ENCODE measurements at places on chromosomes 4 and X. TPM values are rescaled to one million over a fixed set of nuclear protein-coding genes. Genes with fewer than 3 reads are reported as not detected.
A peak's percentile ranks its signal among the peaks of the same experiment; 100 is the strongest.

The NEUROG2 gene
- not detected for total RNA-seq

The MAGEB2 gene
- not detected for total RNA-seq

The WDFY3 gene
- 104 TPM for total RNA-seq

The TIGD4 gene
- 0.65 TPM for total RNA-seq

The CSAG3 gene
- total RNA-seq = not detected

The TEX13B gene
- not detected for total RNA-seq

GRCh38 chr4:174753021-174753420 is 76.0 kb downstream of the GLRA3 start:
- H3K27me3 ChIP-seq = no peaks in the 10 kb centered on the region
- H3K4me3 ChIP-seq = no peak overlapping the region
- DNase-seq = no peak
- H3K36me3 ChIP-seq = no peaks in the 10 kb centered on the region
- H3K27ac ChIP-seq = no peak overlapping the region

DNA sequence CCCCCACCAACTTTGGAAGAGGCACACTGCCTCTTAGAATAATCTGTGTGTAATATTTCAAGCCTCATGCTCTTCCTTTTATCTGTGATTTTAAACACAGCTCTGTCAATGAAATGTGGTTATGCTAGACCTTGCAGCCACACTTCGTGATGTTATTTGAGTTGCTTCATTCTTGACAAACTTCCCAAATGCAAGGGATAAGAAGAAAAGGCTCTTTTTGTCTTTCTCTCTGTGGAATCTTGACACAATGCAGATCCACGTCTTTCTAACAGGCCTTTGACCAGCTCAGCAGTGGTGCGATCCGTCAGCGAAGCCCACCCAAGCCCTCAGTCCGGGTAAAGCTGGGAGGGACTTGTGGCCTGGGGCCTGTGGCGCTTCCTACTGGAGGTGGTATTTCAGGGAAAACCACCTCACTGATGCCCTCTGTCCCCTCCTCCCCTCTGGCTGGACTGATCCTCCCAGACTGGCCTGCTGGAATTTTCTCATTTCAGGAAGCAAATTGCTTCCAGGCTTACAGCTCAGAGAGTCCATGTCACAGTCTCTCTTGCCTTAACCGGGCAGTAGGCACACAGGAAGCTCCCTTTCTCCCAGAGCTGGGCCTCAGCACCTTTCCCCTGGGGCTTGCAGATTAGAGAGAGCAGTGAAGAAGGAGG is 19.5 kb upstream of the CCKAR start:
- H3K4me1 ChIP-seq = peaks cover 10% of the 10 kb centered on the region
- no peak overlapping the region for H3K4me3 ChIP-seq
- H3K36me3 ChIP-seq = no peaks in the 10 kb centered on the region
- DNase-seq = no peak
- H3K27ac ChIP-seq = no peak overlapping the region
- H3K27me3 ChIP-seq = no peaks in the 10 kb centered on the region

GRCh38 chrX:20378233-20378920 is 111.7 kb upstream of the RPS6KA3 start:
- H3K36me3 ChIP-seq = no peaks in the 10 kb centered on the region
- H3K4me3 ChIP-seq = no peak overlapping the region
- H3K27me3 ChIP-seq = no peaks in the 10 kb centered on the region
- peaks cover 33% of the 10 kb centered on the region for H3K4me1 ChIP-seq

DNA sequence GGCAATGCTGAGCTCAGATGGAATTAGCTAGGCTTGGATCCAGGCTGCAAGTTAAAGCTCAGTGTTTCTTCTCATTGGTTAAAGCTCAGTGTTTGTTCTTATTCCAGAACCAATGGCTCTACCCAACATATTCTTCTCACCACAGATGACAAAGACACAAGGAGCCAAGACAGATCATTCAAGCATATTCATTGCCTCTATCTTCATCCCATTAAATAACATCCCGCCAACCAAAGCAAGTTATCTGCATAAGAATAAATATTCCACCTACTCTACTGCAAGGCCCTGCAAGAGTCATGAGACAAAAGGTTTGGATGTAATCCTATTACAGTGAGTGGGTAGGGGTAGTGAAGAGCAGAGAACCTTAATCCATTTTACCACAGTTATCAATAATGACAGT is 766.5 kb downstream of the C4orf33 start:
- H3K27me3 ChIP-seq = no peaks in the 10 kb centered on the region
- no peak for DNase-seq
- no peaks in the 10 kb centered on the region for H3K36me3 ChIP-seq
- no peak overlapping the region for H3K4me3 ChIP-seq
- no peak overlapping the region for H3K27ac ChIP-seq

GRCh38 chrX:418927-419729 is 32.4 kb upstream of the PPP2R3B start:
- DNase-seq = no peak
- peaks cover 16% of the 10 kb centered on the region for H3K27me3 ChIP-seq

GRCh38 chr4:34181311-34181841 is 2062.9 kb downstream of the ARAP2 start:
- H3K36me3 ChIP-seq = no peaks in the 10 kb centered on the region
- H3K4me1 ChIP-seq = peaks cover 5% of the 10 kb centered on the region
- peak overlapping the region; percentile 36 for H3K27ac ChIP-seq
- no peak overlapping the region for H3K4me3 ChIP-seq
- DNase-seq = no peak

GRCh38 chrX:85622635-85623034 is 243.2 kb upstream of the POF1B start:
- H3K4me1 ChIP-seq = peaks cover 6% of the 10 kb centered on the region
- H3K36me3 ChIP-seq = peaks cover 2% of the 10 kb centered on the region
- H3K27me3 ChIP-seq = no peaks in the 10 kb centered on the region
- H3K4me3 ChIP-seq = no peak overlapping the region
- no peak overlapping the region for H3K27ac ChIP-seq

DNA sequence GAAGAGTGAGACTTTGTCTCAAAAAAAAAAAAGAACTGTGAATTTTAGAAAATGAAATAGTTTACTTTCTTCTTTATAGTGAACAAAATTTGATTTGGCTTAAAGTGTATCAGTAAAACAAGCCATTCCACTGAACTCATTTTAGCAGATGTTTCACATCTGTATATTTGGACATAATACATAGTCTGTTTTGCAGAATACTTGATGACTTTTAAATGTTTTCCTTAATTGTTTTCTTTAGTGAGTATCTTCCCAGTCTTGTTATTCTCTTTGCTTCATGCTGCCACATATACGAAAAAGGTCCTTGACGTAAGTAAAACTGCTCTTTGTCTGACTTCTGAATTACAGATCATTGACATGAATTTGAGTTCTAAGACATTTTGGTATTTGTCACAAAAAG is 8.3 kb downstream of the TMEM33 start:
- no peak overlapping the region for H3K27ac ChIP-seq
- H3K27me3 ChIP-seq = no peaks in the 10 kb centered on the region
- no peaks in the 10 kb centered on the region for H3K4me1 ChIP-seq
- no peak for DNase-seq
- peaks cover 19% of the 10 kb centered on the region for H3K36me3 ChIP-seq

DNA sequence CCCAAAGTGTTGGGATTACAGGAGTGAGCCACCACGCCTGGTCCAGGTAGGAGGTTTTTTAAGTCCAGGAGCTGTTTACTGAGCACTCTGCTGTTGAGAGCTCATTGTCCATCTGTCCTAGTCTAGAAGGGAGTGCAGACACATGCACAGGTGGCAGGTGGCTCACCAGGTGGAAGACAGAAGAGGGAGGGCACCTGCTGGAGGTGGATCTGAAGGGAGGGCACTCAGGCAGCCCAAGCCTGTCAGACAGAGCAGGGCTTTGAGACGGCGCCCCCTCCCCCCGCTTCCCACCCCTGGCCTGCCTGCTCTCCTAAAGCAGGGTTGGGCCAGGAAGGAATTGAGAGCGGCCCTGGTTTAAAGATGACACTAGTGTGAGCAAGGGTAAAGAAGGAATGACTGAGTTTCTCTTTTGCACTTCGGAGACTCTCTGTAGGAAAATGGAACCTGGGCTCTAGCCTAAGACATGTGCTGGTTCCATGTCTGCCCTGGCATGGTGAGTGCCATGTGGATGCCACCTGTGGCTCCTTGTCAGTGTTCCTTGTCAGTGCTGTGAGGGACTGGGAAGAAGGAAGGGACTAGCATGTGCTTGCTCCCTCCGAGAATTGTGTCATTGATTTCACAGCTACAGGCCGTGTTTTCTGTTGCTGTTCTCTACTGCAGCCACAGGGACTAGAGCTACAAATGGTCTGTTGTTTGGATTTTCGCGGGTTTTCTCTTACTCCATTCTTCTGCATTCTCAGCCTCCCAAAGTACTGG is 108.6 kb downstream of the TNIP2 start:
- H3K4me3 ChIP-seq = no peak overlapping the region
- no peak overlapping the region for H3K27ac ChIP-seq
- peak; percentile 9 for DNase-seq
- H3K27me3 ChIP-seq = no peaks in the 10 kb centered on the region
- peaks cover 5% of the 10 kb centered on the region for H3K4me1 ChIP-seq
- H3K36me3 ChIP-seq = peaks cover 30% of the 10 kb centered on the region

DNA sequence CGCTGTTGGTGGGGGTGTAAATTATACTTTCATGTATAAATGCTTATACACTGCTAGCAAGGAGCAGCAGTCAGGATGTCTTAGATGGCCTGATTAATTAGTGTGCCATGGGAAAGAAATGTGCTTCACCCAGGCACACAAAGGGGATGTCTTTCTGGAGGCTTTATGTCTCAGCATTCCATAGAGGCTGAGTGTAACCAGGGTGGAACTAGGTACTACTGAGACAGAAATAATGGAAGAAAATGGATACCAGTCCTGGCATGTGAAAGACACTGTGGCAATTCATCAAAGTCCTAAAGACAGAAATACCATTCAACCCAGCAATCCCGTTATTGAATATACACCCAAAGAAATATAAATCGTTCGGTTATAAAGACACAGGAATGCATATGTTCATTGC is 52.5 kb downstream of the PF4 start:
- no peaks in the 10 kb centered on the region for H3K4me1 ChIP-seq
- H3K27ac ChIP-seq = no peak overlapping the region
- DNase-seq = no peak
- no peaks in the 10 kb centered on the region for H3K36me3 ChIP-seq

GRCh38 chr4:163166041-163166579 is 580 bp downstream of the NAF1 start:
- peak overlapping the region; percentile 98 for H3K27ac ChIP-seq
- no peaks in the 10 kb centered on the region for H3K27me3 ChIP-seq
- peak overlapping the region; percentile 79 for H3K4me3 ChIP-seq
- H3K4me1 ChIP-seq = peaks cover 21% of the 10 kb centered on the region

- H3K36me3 ChIP-seq = no peaks in the 10 kb centered on the region
- H3K4me3 ChIP-seq = no peak overlapping the region
Observed at GRCh38 chr4:54548098-54548620, 109.6 kb upstream of the KIT start.

DNA sequence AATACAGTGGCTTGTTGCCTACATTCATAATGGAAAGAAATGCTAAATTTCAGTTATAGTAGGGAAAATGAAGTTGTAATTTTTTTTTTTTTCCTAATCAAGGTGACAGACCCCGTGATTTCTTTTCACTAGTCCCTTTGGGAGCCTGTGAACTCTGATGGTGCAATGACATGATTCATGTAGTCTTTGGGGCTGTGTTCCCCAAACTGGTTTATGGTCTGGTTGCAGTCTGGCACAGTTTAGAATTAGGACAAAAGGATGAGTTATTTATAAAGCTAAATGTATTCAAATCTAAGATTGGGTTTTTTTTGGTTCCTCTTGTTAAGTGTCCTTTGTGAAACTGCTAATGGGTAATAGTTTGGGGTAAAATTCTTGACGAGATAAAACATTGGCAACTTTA is 66.0 kb downstream of the REPS2 start:
- no peak for DNase-seq
- no peaks in the 10 kb centered on the region for H3K36me3 ChIP-seq
- H3K4me1 ChIP-seq = peaks cover 12% of the 10 kb centered on the region
- H3K27me3 ChIP-seq = peaks cover 11% of the 10 kb centered on the region
- H3K27ac ChIP-seq = no peak overlapping the region
- H3K4me3 ChIP-seq = no peak overlapping the region

- no peaks in the 10 kb centered on the region for H3K4me1 ChIP-seq
- no peak overlapping the region for H3K4me3 ChIP-seq
- H3K27ac ChIP-seq = no peak overlapping the region
- peaks cover 13% of the 10 kb centered on the region for H3K36me3 ChIP-seq
- no peak for DNase-seq
- no peaks in the 10 kb centered on the region for H3K27me3 ChIP-seq
Observed at GRCh38 chr4:96736352-96736889, 896.5 kb downstream of the PDHA2 start.

DNA sequence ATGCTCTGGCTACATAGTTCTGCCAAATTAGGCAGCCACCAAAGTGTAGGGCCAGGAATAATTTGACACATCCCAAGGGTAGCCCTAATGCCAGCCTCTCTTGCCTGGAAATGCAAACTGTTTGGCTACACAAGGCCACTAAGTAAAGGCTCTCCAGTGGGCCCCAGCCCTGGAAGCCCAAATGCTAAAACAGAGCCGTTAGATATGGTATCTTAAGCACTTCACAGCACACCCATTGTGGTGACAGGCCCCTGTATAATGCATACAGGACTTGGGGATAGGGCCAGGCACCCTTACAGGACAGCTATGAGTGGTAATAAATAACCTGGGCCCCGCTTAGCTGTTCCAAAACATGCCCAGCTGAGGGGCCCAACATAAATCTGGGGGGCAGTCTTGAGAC is 623.9 kb downstream of the BCOR start:
- no peak overlapping the region for H3K4me3 ChIP-seq
- peaks cover 26% of the 10 kb centered on the region for H3K4me1 ChIP-seq
- DNase-seq = no peak
- H3K27me3 ChIP-seq = no peaks in the 10 kb centered on the region
- no peaks in the 10 kb centered on the region for H3K36me3 ChIP-seq

GRCh38 chr4:123706973-123707372 is 310.4 kb downstream of the SPRY1 start:
- H3K4me1 ChIP-seq = peaks cover 2% of the 10 kb centered on the region
- no peak overlapping the region for H3K27ac ChIP-seq
- peaks cover 19% of the 10 kb centered on the region for H3K36me3 ChIP-seq
- no peak overlapping the region for H3K4me3 ChIP-seq
- no peak for DNase-seq

GRCh38 chr4:78360466-78360865 is 191.1 kb upstream of the ANXA3 start:
- no peak overlapping the region for H3K4me3 ChIP-seq
- H3K27ac ChIP-seq = no peak overlapping the region
- H3K36me3 ChIP-seq = no peaks in the 10 kb centered on the region
- H3K4me1 ChIP-seq = peaks cover 16% of the 10 kb centered on the region
- no peaks in the 10 kb centered on the region for H3K27me3 ChIP-seq
- no peak for DNase-seq

- H3K4me1 ChIP-seq = peaks cover 22% of the 10 kb centered on the region
- DNase-seq = no peak
- no peak overlapping the region for H3K4me3 ChIP-seq
Observed at GRCh38 chr4:188078116-188078515, 31.3 kb downstream of the TRIML2 start.

All from mesothelial cell of epicardium (in vitro differentiated cells).